ENCODE measurements at places on chromosomes 2 and 18.

- DNase-seq = no peak
These were observed 18.0 kb downstream of the LRPPRC start for GRCh38 chr2:43977677-43978375.

- no peak for DNase-seq
These were observed 248.6 kb upstream of the SIX2 start for GRCh38 chr2:45257820-45258219.

GRCh38 chr2:3392216-3392615 is 12.7 kb downstream of the TRAPPC12 start:
- no peak for DNase-seq

DNA sequence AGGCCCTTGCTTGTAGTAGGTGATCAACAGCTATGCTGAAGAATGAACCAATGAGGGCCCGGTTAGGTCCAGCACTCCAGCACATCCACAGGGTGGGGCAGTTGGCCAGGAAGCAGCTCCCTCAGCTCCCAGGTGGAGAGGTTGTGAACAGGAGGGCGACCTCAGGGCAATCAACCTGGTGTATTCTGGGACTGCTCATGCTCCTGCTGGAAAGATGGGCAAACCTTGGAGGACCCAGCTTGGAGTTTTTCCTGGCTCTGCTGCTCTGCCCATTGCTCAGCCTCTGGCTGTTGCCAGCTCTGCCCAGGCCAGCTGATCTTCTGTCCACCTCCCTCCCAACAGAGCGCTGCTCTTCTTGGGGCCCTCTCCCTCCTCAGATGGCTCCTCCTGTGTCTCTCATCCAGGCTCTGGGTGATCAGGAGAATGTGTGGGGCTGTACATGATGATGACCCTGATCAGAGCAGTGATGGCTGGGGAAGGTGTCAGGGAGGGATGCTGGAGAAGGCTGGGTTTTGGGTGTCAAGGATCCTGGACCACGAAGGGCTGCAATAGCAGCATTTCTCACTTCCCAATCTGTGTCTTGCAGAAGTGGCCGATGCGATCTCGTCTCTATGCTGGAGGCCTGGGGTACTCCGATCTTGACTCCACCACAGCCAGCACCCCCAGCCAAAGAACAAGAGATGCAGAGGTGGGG is 3.4 kb downstream of the TCF23 start:
- DNase-seq = no peak

GRCh38 chr2:118121101-118121500 is 32.8 kb downstream of the INSIG2 start:
- no peak for DNase-seq

DNA sequence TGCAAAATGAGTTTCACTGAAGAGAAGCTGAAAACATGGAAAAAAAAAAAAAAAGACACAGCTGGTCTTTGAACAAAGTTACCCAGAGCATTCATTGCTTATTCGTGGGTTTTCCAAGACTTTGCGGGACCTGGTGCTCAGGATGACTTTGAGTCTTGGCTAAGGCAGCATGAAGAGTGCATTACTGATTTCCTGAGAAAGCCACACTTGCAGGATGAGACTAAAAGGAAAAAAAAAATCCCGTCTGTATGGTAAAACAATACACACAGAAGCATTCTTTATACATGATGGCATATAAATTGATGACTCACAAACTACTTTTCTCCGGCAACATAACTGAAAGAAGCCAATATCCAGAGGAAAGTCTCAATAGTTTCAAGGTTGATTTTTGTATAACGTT is 195.4 kb downstream of the SPP2 start:
- DNase-seq = no peak

DNA sequence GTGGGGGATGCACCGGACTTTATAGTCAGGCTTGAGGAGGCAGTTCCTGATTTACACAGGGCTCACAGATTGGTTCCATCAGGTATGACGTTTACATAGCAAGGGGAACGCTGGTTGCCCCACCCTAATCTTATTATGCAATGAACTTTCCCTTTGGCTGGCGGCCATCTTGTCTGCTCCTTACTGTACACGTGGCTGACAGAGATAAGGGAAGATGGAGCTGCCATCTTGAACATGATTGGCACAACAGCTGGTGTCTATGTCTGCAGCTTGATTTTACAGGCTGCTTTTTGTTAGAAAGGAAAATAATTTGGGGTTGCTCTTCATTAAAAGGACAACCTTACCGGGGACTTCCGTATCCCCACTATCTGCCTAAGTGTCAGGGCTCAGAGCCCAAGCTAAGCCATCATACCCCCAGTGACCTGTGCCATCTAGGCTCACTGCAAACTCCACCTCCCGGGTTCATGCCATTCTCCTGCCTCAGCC is 33.5 kb upstream of the ATG16L1 start:
- no peak for DNase-seq

DNA sequence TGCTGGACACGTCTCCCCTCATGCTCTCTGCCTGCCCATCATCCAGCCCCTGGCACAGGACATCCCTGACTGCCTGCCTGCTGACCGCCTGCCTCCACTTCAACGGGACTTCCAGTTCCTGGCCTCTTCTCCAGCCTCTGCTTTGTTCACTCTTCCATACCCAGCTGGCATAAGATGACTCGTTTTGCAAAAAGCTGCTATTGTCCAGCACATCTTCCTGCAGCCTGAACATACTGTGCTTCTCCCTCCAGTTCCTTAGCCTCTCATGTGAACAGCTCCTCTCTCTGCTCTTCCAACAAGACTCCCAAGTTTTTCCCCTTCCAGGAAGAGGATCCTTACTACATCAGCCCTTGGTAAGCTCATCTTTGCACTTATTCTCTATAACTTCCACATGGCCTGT is 62.4 kb upstream of the SKOR2 start:
- no peak for DNase-seq

GRCh38 chr2:65351948-65352595 is 80.3 kb downstream of the SPRED2 start:
- DNase-seq = no peak

DNA sequence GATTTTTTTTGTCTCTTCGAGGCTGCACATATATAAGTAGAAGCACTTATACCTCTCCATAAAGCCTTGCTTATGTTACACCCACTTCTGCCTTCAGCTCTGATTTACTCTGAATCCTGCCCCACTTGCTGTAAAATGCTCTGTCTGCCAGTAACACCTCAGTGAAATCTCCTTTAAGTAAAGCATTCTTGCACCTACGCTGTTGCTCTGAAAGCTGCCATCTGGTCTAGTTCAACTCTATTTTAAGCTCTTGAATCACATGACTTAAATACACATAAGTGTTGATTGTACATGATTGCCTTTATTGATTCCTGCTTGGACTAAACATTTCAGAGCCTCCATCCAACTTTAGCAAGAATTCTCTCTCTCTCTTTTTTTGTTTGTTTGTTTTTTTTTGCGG is 609.0 kb upstream of the CELF4 start:
- no peak for DNase-seq

DNA sequence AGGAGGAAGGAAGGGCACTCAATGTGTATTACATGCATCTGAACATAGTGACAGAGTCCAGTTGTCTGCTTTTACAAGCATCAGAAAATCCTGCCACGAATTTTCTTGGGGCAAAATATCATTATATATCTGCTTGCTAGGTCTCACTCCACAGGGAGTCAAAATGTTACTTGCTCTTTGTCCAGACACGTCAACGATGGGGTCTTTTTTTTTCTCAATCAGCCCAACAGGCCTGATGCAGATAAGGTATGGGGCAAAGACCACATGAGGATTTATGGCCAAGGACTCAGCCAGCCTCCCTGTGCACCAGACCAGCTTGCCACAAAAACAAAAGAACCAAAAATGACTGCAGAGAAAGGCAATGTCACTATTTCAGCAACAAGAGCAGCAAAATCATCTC is 323.4 kb upstream of the PKDCC start:
- DNase-seq = no peak

GRCh38 chr2:124039762-124040291 is 14.7 kb downstream of the CNTNAP5 start:
- DNase-seq = no peak

DNA sequence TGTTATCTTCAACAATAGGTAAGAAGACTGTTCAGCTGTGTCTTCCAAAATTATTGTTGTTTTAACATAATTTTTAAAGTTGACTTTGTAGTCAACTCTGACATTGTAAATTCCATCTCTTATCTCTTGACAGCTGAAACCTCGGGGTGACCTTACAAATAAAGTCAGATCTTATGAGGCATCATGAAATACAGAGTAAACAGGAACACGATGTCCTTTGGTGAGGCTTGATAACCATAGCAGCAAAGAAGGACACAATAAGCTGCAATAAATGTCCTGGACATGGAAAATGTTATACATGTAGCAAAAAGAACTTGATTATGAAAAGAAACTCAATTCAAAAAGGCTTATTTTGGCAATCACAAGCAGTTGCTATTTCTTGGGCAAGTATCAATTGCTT is 618.9 kb upstream of the SLC39A10 start:
- no peak for DNase-seq

- no peak for DNase-seq
These were observed 42.9 kb downstream of the AGAP1 start for GRCh38 chr2:235536711-235537110.

GRCh38 chr2:154952346-154952980 is 254.0 kb downstream of the KCNJ3 start:
- DNase-seq = no peak

- DNase-seq = no peak
These were observed 517.0 kb downstream of the SLC4A3 start for GRCh38 chr2:220144411-220144810.

- no peak for DNase-seq
These were observed 211.6 kb downstream of the EN1 start for GRCh38 chr2:118635891-118636290.

GRCh38 chr18:63317982-63318888 is 1.3 kb downstream of the BCL2 start:
- no peak for DNase-seq

GRCh38 chr2:29374823-29375222 is 259.6 kb downstream of the CLIP4 start:
- DNase-seq = no peak

- DNase-seq = peak; percentile 70
These were observed at the start of gene MYCN for GRCh38 chr2:15939854-15940660. Gene MYCN, plus strand, starts transcription at chr2:15940550. Its CDS starts 1,515 bp downstream, at chr2:15942065.

- no peak for DNase-seq
These were observed 2.0 kb upstream of the CHRND start for GRCh38 chr2:232523682-232524597.

DNA sequence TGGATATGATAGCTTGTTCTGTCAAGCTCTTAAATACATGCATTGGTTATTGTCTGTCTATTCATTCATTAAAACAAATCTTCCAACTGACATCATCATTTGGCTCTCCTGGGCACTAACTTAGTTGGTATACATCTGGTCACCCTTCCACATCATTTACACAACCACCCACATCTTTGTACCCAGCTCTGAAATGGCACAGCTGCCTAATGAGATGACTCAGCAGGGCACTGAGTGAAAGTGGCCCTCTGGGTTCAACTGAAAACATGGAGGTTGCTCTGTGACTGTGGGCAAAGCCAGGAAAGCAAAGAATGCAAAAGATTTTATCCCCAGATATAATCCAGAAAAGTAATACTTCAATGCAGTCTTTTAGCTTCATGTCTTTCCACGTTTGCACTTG is 234.0 kb upstream of the MAP2 start:
- DNase-seq = no peak

DNA sequence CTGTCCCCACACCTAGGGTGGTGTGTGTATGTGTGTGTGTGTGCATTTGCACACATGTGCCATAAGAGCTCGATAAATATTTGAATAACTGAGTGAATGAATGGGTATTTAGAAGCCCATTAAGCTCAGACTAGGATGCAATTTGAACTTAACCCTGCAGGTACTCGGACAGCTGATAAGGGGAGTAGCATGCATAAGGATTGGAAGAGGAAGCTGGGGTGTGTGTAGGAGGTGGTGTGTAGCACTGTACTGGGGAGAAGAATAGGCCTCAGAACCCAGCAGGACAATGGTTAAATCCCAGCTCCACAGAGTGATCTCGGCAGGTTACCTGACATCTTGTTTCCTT is 1.8 kb upstream of the KCNF1 start:
- no peak for DNase-seq

DNA sequence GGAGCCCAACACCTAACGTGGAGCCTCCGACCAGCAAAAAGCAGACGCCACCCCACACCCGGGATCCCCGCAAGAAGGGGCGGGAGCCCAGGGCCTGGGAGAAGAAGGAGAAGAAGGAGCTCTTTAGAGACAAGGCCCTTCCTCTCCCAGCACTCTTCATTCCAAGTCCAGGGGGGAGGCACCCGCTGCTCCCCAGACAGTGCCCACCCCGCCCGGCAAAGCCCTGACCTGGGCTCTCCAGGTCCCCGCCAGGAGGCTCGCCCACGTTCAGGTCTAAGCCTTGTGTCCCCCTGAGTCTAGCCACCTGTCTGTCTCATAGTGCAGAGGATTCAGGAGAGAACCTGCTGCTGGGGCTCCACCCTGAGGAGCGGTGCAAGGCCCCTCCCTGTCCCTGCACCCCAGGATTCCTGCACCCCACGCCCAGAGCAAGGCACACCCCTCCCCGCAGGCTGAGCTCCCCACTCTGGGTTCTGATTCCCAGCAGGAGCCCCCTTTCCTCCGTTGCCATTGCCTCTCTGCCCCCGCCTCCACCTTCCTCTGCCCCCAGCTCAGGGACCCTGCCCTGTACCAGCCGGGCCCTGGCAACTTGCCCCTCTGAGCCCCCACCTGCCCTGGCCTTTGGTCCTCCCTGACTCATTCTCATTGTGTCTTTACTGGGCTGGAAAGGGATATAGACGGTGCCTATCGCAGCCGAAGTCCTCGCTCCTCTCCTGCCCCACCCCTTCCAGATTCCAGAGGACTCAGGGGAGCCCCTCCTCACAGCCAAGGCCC is 33.5 kb upstream of the GPC1 start:
- DNase-seq = no peak

- no peak for DNase-seq
These were observed 1200.4 kb upstream of the CDH2 start for GRCh38 chr18:29377346-29377745.

GRCh38 chr18:45793264-45793965 is 32.1 kb upstream of the SIGLEC15 start:
- DNase-seq = no peak

DNA sequence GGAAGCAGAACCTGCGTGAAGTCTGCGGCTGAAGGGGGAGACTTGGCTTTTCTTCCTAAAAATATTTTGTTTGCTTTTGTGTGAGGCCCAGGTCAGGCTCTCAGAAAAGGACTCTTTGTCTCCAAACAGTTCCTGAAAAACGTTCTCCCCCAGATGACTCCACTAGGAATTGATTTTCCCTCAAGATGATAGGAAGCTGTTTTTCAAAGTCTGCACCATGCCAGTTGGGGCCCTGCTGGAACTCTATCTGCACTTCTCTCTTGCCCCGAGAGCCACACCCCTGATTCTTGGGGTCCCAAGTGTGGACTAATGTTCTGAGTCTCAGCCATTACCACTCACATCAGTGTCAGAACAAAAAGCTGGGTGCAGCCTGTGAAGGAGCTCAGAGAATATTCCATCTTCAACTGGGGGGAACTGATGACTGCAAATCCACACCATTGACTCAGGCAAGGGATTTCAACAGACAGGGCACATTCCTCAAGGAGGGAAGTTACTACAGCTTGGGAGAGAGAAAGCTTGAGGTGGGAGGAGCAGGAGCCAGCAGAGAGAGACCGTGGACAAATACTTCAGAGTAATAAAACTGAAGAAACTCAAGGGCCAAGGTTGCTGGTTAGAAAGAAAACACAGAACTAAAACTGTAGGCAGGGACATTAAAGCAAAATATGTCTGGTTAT is 768.3 kb downstream of the RNF144A start:
- DNase-seq = no peak

- no peak for DNase-seq
These were observed 58.5 kb downstream of the NCKAP5 start for GRCh38 chr2:133509777-133510176.

- no peak for DNase-seq
These were observed 36.0 kb downstream of the KLHL29 start for GRCh38 chr2:23420840-23421476.

GRCh38 chr2:105904938-105905337 is 160.2 kb downstream of the NCK2 start:
- DNase-seq = no peak

- DNase-seq = no peak
These were observed 170.9 kb downstream of the INHBB start for GRCh38 chr2:120516679-120517314.
